ENCODE measurements at places on chromosomes 6 and 20. TPM values are rescaled to one million over a fixed set of nuclear protein-coding genes. Genes with fewer than 3 reads are reported as not detected.

The RFX6 gene
- total RNA-seq, result 0.72 TPM

The SLC17A4 gene
- total RNA-seq, result 2.4 TPM

The BTNL2 gene
- total RNA-seq, result not detected

The KCNK17 gene
- total RNA-seq, result 0.96 TPM

The DACT2 gene
- 8.7 TPM for total RNA-seq

The GFRAL gene
- 0.96 TPM for total RNA-seq

GRCh38 chr6:85703406-85703805 is 60.7 kb upstream of the SYNCRIP start:
- DNase-seq, result no peak

GRCh38 chr6:117733341-117733740 is 58.1 kb downstream of the NUS1 start:
- no peak for DNase-seq

DNA sequence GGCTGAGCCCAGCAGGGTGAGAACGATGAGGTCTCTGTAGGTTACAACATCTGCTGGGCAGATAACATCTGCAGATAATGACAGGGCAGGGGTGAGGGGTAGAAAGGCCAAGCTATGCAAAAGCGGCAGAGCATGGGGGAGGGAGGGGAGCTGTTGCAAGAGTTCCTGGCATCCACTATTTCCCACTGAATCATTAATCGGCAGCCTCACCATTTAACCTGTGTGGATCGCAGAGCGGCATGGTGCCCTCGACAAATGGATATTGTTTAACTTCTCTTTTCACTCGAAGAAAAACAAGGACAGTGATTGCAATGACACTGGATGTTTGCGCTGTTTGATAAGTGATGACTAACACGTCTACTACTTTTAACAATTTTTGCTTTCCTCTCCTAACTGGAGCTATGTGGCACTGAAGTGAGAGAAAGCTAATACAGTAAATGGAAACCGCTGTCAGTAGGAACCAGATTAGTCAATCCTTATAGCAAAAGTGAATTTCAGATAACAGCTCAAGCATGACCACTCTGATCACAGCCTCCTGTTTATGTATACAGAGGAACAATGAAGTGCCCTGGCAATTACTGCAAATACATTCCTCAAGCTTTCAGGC is 381.5 kb downstream of the TFAP2A start:
- no peak for DNase-seq

DNA sequence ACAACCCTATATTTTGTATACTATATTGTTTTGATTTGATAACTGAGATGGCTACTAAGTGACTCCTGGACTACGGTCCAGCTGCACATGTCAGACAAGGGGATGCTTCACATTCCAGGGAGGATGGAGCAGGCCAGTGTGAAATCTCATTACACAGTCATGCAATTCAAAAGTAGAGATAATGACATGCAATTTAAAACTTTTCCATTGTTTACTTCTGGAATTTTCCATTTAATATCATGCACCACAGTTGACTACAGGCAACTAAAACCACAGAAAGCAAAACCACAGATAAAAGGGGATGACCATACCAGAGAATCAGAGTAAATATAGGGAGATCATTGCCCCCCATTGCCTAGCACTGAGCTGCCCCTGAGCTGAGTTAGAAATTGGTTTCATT is 366.4 kb downstream of the BTBD9 start:
- DNase-seq, result no peak

DNA sequence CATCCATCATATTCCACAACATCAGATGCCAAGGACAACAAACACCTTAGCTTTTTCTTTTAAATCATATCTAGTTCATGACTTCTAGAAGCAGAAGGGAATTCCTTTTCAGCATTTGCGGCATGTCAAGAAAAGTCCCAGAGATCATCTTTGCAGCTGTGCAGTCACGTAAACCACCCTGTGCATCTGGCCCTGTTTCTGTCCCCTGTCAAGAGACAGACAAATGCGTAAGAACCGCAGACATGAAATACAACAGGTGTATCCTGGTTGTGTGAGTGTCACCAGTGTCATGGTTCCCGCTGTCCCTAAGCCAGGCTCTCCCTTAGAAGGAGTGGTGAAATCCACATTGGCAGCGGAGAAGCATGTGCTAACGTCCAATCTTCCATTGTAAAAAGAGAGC is 28.1 kb downstream of the LY86 start:
- DNase-seq, result no peak

- DNase-seq, result peak; percentile 50
These were observed 1.5 kb downstream of the MAFB start for GRCh38 chr20:40687384-40688128.

DNA sequence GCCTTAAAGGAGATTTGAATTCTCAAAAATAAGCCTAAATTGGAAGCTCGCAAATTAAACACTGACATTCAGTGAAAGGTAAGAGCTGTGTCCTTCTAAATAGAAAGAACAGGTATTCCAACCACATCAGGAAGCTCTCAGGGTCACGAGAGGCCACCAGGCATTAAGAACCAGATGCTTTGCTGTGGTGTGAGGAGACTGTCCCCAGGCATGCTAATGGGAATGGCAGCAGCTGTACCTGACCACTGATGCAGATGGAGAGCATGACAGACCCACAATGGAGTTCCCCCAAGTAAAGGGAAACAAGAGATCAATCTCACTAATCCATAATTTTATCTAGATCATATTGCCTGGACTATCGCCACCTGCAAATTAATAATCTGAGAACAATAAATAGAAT is 658.9 kb upstream of the NOX3 start:
- no peak for DNase-seq

All from umbilical cord (tissue), 2 donors.